ENCODE measurements at places on chromosomes 3 and 15.

DNA sequence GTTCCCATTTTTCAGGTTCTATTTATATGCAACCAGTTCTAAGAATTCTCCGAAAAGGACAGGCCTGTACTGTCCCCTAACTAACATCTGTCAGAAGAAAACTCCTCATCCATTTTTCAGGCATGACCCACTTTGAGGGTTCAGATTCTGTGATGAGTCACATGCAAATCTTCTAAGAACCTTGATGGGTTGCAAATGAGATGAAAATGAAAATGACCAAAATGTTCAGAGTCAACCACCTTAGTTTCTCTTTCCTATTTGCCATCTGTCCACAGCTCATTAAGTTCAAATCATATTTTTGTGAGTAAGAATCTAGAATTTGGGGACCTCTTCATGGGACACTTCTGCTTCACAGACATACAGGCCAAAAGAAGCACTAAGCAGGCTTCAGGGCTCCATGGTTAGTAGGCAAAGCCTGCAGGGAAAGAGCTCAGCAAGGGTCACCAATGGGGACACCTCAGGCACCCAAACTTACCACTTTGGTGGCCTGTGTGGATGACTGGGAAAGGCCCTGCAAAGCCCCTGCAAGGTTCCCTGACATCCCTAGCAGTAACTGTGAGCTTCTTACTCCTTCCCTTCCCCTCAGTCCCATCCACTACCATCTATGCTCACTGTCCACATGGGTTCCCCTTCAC is 122.0 kb downstream of the WDR76 start:
- DNase-seq, result no peak

DNA sequence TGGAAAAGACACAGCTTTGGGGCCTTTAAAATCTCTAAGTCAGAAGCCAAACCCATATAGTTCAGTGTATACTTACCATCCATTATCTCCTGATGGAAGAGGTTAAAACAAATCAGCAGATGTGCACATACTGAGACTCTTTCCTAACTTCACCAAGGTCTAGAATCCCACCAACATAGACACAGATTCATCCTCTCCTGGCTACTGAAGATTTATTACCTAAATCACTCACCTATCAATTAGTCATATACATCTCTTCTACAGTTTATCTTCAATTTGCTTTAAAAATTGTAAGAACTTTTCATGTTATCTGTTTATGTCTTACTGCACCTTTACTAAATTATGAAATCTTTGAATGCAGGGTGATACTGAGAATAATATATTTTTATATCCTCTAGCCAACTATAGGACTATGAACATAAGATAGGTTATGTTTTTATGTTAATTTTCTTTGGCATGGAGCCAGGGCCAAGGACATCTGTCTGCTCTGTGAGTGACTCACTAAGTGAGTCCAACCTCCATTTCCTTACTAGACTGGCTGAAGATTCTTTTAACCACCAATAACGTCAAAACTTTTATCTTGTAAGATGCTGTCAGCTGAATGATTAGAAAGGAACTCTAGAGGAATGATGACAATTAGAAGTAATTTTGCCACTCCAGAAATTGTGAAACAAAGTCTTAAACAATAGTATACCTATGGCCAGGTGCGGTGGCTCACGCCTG is 397.6 kb downstream of the FOXP1 start:
- DNase-seq, result peak; percentile 1

DNA sequence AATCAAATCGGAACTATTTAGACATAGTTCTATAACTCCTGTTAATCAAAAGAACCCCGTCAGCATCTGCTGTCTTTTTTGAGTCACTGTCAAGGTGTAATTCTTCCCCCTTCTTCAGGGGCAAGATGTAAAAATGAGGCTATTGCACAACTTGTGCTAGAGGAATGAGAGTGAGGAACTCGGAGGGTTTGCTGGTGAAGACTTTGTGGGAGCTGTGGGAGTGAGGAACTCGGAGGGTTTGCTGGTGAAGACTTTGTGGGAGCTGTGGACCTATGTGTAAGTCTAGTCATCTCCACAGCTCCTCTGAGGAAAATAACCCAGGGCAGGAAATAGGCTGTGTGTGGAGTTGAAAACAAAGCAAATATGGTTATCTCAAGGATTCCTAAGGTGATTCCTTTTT is 2.5 kb upstream of the CERS3 start:
- no peak for DNase-seq

DNA sequence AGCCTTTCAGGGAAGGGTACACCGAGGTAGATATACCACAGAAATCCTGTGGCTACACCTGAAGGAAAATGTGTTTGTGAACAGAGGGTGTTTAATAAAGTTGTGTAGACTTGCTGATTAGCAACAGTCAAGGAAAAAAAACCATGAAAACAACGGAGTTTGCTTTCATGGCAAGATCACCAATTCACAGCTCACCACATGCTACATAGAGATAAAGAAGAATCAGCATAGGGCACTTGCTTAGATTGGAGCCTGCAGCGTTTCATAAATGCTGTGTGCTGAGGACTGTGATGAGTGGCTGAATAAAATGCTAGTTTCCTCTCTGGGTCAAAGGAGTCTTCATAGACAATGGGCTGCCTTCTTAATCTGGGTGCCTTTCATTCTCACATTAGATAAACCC is 257.6 kb downstream of the SLC9A9 start:
- no peak for DNase-seq

DNA sequence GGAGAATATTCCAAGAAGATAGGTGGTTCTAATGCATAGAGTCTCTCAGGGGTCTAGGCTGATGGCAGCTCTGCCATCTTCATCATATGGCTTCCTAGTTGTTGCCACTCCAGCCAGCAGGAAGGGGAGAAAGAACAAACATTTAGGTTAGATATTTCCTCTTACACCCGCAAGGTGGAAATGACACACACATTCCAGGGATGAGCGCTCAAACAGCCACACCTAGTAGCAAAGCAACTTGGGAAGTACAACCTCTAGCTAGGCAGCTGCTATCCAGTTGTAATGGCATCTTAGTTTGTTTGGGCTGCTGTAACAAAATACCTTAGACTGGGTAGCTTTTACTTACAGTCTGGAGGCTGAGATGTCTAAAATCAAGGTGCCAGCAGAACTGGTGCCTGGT is 51.9 kb upstream of the ADAMTSL3 start:
- DNase-seq, result no peak

GRCh38 chr3:7106635-7107034 is 245.7 kb downstream of the GRM7 start:
- DNase-seq, result no peak

DNA sequence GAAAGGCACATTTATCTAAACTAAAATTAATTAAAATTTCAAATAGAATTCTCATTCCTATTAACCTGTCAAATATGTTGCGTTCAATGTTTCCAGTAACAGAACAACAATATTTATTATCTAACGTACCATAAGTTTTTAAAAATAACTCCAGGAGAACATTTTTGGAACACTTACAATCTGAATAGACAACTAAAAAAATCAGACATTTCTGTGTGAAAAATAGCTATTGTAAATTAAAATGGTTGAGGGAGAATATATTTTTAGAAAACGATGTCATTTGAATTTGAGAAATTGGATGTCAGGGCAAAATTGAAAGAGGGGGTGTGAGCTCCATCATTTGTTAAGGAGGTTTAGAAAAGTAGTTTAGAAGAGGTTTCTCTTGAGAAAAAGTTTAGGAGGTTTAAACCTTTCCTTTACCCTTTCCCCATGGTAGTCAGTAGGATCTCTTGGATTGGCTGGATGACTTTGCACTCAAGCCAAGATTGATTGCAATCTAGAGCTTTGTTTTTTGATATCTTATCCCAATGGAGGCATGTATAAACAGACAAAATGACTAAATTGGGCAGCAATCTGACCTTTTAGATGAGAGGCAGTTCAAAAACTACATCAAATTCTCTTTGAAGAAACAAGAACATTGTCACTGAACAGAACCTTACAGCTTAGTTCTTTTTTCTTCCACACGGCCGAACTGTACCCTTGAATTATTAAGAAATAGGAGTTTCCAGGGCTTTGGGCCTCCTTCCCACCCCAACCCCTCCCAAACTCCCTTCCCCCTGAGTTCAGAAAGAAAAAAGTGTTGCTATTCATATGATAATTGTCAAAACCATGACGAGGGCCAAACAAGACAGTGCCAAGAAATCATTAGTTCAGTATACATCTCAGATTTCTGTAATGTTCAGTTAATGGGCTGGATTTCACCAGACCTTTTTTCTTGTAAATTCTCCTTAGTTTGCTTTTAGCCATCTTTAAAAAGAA is 79.7 kb upstream of the CDIN1 start:
- no peak for DNase-seq

- DNase-seq, result no peak
Observed at GRCh38 chr3:185421577-185422232, 58.8 kb downstream of the MAP3K13 start.

- DNase-seq, result peak; percentile 61
Observed at GRCh38 chr3:183428447-183429211, at the start of gene MCF2L2. Gene MCF2L2, minus strand, starts transcription at chr3:183428619. Its CDS starts 642 bp downstream, at chr3:183427977.

GRCh38 chr3:116743062-116743461 is 33.5 kb downstream of the TUSC7 start:
- DNase-seq, result no peak

DNA sequence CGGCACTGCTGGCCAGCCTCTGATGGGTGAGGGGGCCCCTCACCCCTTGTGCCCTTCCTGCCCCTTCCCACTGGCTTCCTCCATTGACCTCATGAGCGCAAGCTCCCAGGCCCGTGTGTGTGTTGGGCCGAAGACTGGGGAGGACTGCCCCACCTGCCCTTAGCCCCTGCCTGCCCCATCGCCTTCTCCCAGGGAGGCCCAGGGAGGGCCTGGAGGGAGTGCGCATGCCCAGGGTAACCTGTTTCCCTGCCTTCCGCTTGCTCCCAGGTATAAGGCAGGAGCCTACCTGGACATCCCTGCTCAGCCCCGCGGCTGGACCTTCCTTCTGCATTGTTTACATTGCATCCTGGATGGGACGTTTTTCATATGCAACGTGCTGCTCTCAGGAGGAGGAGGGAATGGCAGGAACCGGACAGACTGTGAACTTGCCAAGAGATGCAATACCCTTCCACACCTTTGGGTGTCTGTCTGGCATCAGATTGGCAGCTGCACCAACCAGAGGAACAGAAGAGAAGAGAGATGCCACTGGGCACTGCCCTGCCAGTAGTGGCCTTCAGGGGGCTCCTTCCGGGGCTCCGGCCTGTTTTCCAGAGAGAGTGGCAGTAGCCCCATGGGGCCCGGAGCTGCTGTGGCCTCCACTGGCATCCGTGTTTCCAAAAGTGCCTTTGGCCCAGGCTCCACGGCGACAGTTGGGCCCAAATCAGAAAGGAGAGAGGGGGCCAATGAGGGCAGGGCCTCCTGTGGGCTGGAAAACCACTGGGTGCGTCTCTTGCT is 8.8 kb downstream of the DLL4 start:
- DNase-seq, result no peak

- no peak for DNase-seq
Observed at GRCh38 chr3:64518496-64518895, 169.3 kb downstream of the ADAMTS9 start.

DNA sequence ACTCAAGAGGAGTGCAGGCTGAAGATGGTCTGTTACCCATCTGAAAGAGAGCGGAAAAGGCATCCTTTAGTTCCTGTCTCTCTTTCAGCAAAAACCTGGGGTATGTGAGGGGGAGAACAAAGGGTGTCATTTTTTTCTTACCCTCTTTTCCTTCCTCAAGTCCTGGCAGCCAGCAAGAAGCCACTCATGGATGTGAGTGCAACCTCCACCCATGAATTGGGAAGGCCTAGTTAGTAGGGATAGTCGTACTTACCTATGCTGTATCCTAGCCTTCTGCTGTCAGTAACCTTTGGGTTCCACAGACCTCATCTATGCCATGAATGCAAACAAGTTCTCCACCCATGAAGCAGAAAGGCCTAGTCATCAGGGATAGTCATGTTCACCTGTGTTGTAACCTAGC is 472.8 kb downstream of the ZIC1 start:
- DNase-seq, result no peak

- DNase-seq, result no peak
Observed at GRCh38 chr15:63261311-63261710, 16.1 kb upstream of the APH1B start.

- DNase-seq, result no peak
Observed at GRCh38 chr15:62966294-62967078, 76.1 kb upstream of the TPM1 start.

DNA sequence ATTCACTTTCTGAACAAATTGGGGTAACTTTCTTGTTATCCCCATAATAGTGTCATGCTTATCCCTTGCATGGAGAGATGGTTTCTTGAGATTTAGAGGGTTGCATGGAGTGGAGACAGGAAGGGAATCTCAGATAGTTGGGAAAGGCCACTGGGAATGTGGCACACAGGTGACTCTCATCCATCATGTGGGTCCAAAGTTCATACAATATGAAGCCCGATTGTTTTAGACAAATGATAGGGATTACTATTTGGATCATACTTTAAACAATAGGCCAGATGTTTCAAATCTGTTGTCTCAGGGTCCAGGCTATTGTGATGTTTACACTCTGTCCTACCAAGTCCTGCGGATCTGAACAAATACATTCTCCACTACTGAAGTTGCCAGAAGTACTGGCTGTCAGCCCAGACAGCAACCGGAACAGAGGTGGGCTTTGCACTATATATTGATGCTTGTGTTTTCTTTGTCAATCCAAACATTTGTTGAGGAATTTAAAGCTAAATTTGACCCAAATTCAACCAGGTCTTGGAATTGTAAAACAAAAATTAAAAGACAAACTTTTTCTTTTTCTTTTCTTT is 39.2 kb upstream of the NMNAT3 start:
- no peak for DNase-seq

DNA sequence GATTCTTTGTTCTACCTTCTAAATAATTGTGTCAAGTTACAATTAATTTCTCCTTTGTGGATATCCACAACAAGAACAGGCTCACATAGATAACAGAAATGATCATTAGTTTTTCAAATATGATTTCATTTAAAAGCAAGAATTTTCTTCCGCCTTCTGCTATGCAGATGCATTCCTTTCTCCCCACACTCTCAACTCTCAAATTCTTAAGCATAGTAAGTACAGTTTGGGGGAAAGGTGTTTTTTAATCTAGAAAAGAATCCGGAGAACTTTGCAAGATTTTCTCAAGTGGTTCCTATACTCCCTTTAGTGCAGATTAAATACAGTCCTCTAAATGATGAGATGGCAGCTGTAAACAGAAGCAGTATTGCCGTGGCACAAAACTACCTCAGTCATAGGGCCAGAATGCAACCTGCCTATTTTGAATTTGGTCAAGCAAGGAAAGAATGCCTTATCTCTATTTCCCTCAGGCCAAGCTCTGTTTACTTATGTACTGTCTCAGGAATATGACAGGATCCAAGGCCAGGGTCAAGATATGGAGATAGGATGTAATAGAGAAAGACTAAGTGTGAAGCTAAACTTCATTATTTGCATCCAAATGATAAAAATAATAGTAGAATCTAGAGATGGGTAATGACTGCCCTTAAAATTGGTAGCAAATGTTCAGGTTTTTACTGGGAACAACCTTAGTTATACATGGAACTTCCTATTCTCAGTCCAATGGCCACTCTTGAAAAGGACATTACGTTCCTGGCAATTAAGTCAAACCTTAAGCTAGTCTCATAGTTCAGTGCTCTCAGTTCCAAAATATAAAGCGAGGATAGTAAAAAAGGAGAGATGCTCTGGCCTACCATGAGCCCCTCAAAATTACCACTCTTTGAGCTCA is 77.3 kb upstream of the PHLDB2 start:
- no peak for DNase-seq

All from CD4-positive, alpha-beta T cell treated with Interferon gamma for 1 hour (primary cell).